ENCODE measurements at places on chromosomes 3 and 15. TPM values are rescaled to one million over a fixed set of nuclear protein-coding genes. Genes with fewer than 3 reads are reported as not detected.

TUSC7 gene
- not detected for total RNA-seq

PLEKHO2 gene
- 33.5 TPM for total RNA-seq

USP8 gene
- total RNA-seq, result 42.3 TPM

KLHL25 gene
- 7.4 TPM for total RNA-seq

CCR4 gene
- total RNA-seq, result not detected

PLCH1 gene
- total RNA-seq, result 3.1 TPM

HGD gene
- total RNA-seq, result 2.5 TPM

BSN gene
- total RNA-seq, result 0.82 TPM

PIK3CB gene
- 24.1 TPM for total RNA-seq

GOLGA8H gene
- 1.0 TPM for total RNA-seq

TM4SF18 gene
- total RNA-seq, result 11.2 TPM

KCNH8 gene
- total RNA-seq, result 0.21 TPM

DGKG gene
- 2.2 TPM for total RNA-seq

C15orf61 gene
- total RNA-seq, result 7.9 TPM

CRYGS gene
- total RNA-seq, result 0.62 TPM

SLC15A2 gene
- total RNA-seq, result 18.2 TPM

ROPN1 gene
- total RNA-seq, result not detected

EHD4 gene
- total RNA-seq, result 39.1 TPM

NR1I2 gene
- not detected for total RNA-seq

ZNF501 gene
- 10.6 TPM for total RNA-seq

MKRN3 gene
- 2.7 TPM for total RNA-seq

TFG gene
- 90.9 TPM for total RNA-seq

MESP2 gene
- not detected for total RNA-seq

TTLL13 gene
- not detected for total RNA-seq

KCNMB2 gene
- total RNA-seq, result 6.2 TPM

KNG1 gene
- not detected for total RNA-seq

DNASE1L3 gene
- not detected for total RNA-seq

MOBP gene
- not detected for total RNA-seq

SCAANT1 gene
- total RNA-seq, result not detected

GREM1 gene
- total RNA-seq, result 1.6 TPM

HTR3E gene
- total RNA-seq, result not detected

TBL1XR1 gene
- total RNA-seq, result 191 TPM

CYB561D2 gene
- total RNA-seq, result 10.6 TPM

CORO2B gene
- 2.3 TPM for total RNA-seq

FAM81A gene
- 3.0 TPM for total RNA-seq

CHST13 gene
- not detected for total RNA-seq

SLC35G2 gene
- total RNA-seq, result 4.2 TPM

ISLR gene
- 119 TPM for total RNA-seq

OIP5 gene
- 2.9 TPM for total RNA-seq

AMT gene
- total RNA-seq, result 8.6 TPM

ABHD17C gene
- 7.9 TPM for total RNA-seq

ZIC1 gene
- total RNA-seq, result 1.9 TPM

GOLGA6L10 gene
- 4.1 TPM for total RNA-seq

POLQ gene
- 3.7 TPM for total RNA-seq

C3orf62 gene
- total RNA-seq, result 4.1 TPM

TSC22D2 gene
- 29.2 TPM for total RNA-seq

ERICH6 gene
- not detected for total RNA-seq
